Activated CD8-positive, alpha-beta memory T cell treated with anti-CD3 and anti-CD28 coated beads, Interleukin-2, amount 10 ng/mL, durations not matched to agents 7 days and 5 days (primary cell): ENCODE measurements at places on chromosomes 2 and 18. TPM values are rescaled to one million over a fixed set of nuclear protein-coding genes. Genes with fewer than 3 reads are reported as not detected.

DNA sequence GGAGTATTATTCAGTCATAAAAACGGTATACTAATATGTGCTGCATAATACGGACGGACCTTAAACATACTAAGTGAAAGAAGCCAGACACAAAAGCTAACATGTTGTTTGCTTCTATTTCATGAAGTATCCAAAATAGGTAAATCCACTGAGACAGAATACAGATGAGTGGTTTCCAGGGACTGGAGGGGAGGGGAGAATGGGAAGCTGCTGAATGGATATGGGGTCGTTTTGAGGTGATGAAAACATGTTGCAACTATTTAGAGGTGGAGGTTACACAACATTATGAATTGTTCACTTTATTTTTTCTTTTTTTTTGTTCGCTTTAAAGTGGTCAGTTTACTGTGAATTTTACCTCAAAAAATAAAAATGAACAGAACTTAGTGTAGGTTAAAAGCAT, 52.9 kb downstream of the RAB10 start:
- DNase-seq, result no peak

DNA sequence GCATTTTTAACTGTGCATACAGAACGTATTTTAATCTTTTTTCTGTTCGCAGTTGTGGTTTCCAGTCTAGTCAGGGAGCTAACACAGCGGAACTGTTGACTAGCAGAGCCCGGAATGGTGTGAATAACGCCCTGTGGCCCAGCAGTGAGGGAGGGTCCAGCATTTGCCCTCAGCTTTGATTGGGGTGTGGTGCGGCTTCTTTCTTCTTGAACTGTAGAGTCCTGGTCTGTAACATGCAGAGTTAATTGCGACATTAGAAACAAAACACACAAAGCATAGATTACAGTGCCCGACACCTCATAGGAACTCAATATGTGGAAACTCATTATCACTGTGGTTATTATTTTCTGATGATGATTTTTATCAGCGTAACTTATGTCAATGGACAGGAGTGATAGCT, 253.6 kb downstream of the SOX11 start:
- no peak for DNase-seq

DNA sequence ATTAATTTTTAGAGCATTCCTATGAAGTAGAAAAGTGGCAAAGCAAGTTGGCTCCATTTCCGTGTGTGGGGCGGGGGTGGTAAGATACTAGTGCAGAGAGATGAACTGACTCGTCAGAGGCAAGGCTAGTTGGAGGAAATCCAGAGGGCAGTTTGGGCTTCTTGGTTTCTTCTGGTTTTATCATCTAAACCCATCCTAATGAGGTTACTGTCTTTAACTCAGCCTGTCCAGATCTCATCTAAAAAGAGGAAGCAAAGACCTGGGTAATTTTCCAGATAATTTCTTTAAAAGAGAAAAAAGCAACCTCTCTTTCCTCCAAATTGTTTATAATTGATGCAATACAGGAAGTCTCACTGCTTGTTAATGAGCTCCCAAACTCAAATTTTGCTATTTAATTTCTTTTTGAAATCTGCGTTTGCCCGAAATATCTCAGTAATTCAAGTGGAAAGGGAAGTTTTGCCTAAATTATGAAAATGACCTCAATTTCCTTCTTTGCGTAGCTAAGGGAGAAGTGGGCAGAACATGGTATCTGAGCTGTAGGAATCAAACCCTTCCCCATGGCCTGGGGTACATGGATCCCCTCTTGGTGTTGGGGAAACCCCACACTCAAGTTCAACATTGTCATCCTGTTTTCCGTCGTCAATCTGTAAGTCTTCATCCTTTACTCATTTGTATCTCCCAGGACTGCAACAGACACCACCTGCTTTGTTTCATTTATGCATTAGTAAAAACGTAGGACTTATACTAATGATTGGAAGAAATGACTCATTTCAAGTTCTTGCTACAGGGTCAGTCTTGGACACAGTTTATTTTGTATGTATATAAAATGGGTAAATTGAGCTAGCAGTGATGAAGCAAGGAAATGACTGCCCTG, 89.1 kb upstream of the KLF7 start:
- DNase-seq, result no peak

GRCh38 chr2:217899231-217900009, 103.4 kb downstream of the TNS1 start:
- no peak for DNase-seq

DNA sequence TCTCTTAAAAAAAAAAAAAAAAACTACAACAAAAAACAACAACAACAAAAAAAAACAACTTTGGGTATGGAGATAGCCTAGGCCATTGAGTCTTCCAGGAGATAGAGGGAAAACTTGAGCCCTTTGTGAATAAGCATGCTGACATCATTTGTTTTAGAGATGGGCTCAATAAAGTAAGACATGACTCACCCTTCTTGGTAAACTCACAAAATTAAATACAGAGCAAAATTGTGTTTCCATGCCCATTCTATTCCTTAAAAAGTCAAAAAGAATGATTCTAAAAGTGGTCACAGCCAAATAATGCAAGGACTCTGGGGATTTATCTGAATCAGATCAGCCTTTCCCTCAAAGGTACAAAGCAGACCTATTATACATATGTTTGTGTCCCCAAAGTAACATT, 117.4 kb downstream of the ETAA1 start:
- no peak for DNase-seq

DNA sequence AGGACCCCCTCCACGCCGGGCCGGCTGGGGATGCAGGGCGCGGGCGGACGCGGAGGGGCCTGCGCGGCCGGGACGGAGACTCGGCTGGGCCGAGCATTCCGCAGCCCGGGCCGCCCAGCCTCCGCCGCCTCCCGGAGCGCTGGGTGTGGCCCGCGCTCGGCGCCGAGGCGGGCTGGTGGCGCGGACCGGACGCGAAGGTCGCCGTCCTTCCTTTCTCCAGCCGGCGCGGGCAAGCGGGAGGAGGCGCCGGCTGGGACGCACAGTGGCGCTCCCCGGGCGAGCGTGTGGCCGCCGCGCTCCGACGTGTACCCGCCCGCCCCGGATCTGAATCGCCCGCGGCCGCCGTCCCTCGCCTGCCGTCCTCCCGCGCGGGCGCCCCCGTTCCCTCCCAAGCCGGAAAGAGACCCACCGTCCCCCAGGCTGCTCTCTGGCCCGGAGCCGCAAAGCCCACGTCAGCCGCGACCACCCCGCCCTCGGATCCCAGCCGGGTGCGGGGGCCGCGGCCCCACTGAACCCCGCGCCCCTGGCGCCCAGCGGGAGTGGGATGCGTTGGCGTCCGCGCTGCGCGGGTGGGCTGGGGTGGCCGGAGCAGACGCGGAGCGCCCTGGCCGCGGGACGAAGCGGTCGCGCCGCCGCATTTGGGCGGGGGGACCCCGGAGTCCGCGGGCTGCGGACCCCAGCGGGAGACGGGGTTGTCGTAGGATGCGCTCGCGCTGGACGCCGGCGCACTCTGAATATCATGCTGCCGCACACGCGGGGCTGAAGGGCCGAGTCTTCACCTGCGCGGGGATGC, 634 bp downstream of the SPATS2L start:
- peak; percentile 52 for DNase-seq

GRCh38 chr2:136582628-136583205, 182.6 kb upstream of the THSD7B start:
- peak; percentile 47 for DNase-seq

- DNase-seq, result no peak
Measured at GRCh38 chr18:79585395-79586370, 93.9 kb upstream of the CTDP1 start.

DNA sequence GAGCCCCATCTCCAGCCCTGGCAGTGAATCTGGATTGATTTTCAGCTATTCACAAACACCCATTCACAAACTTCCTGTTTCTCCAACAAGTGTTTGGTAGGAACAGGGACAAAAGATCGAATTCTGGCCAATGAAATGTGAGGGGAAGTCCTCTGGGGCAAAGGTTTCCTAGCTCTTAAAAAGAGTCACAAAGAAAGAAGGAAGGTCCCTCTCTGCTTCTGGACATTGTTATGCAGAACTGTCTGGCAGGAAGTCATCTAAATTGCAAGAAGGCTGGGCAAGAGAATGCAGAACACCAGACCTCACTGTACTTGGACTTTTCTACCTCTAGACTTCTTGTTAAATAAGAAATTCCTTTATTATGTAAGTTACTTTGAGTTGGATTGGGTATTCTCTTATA, 137.3 kb downstream of the CCDC148 start:
- DNase-seq, result no peak

GRCh38 chr2:166179201-166179600, 51.4 kb upstream of the SCN1A start:
- no peak for DNase-seq

DNA sequence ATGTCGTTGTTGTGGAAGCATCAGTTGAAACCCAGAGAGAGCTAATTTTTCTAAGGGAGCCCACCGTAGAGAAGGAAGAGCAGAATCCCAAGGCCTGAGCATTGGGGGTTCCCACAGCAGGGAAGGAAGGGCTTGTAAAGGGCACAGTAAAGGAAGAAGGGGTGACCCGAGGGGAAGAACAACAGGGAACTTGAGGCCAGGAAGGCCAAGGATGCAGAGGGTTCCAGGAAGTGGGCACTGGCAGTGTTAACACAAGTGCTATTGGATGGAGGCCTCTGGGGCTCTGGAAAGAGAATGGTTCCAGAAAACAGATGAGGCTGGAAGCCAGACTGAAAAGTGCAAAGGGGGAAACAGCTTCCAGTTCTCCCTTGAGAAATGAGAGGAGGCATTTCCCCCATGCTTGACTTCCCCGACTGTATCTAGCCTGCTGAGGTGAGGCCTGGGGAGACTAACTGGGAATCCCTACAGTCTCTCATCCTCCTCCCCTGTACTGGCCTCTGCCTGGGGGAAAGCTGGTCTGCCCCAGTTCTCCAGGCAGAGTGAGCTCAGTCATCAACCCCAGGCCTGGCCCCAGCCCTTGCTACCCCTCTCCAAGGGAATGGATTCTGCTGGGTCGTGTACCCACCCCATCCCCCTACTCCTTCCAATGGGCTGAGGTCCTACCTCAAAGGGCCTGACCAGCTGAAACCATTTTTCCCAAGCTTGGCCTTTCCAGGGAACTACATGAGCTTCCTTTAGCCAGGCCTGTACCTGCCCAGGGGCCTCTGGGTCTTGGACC, 43.2 kb upstream of the MRPL33 start:
- no peak for DNase-seq

DNA sequence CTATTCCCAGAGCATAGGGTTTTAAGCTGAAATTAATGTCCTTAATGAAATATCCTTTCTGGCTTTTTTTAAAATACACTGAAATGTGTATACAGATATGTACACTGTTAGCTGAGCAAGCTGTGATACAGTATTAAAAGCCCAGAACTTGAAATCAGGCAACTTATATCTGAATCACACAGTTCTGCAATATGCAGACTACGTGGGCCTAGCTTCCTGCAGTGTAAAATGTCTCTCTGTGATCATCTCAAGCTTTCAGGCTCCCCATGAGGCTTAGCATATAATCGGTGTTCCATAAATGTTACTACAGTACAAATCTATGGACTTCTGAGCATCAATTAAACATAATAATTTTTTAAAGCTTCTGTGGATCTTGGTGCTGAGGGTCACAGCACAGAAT, 8.2 kb downstream of the FBXO15 start:
- DNase-seq, result no peak

SKA1 gene
- 45.6 TPM for total RNA-seq
